ENCODE measurements at places on chromosomes 7 and 10.

DNA sequence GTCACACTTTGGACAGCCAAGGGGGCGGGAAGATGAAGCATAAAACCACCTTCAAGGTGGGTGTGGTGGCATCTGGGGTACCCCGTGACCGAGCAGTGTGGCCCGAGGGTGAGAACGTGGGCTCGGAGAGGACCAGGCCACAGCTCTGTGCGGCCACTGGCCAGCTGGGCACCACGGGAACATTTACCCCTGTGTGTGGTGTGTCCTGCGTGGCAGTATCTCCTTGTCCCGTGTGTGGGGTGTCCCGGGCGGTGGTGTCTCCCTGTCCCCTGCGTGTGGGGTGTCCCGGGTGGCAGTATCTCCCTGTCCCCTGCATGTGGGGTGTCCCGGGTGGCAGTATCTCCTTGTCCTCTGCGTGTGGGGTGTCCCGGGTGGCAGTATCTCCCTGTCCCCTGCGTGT is 570.3 kb downstream of the DNAJB6 start:
- peaks cover 25% of the 10 kb centered on the region for H3K36me3 ChIP-seq
- H3K4me1 ChIP-seq = no peaks in the 10 kb centered on the region
- H3K27me3 ChIP-seq = peaks cover 10% of the 10 kb centered on the region
- H3K27ac ChIP-seq = no peak overlapping the region

DNA sequence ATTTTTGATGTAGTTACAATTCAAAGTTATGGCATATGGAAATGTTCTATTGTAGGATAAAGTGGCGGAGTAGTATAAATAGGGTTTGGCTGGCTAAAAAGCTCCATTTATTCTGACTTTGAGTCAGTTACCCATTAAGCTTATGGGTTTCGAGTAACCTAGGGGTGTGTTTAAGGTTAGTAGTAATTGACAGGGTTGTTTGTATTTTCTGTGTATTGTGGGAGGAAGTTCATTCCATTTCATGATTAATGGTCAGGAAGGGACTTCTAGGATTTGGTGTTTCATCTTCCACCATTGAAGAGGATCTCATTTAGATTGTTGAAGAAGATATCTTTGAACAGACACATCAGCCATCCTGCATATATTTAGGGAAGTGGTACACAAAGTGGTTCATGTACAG is 75.0 kb downstream of the BICC1 start:
- no peaks in the 10 kb centered on the region for H3K4me1 ChIP-seq
- no peak overlapping the region for H3K27ac ChIP-seq
- no peaks in the 10 kb centered on the region for H3K27me3 ChIP-seq
- no peaks in the 10 kb centered on the region for H3K36me3 ChIP-seq

DNA sequence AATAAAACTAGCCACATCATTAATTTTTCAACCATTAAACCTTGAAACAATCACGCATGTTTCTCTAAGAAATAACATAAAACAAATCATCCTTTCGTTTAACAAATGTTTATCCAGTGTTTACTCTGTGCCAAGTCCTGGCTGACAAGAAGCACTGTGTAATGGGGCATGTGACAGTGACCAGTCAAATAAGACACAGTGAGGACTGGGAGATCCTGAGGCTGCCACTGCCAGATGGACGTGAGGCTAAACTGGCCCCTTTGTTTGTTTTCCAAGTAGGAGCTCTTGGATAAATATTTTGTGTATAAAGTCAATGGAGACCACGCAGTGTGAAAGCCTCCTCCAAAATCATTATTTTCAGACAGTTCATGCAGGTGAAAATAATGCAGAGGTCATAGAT is 626.2 kb downstream of the SUGCT start:
- H3K4me3 ChIP-seq = no peak overlapping the region
- DNase-seq = no peak
- H3K27ac ChIP-seq = no peak overlapping the region
- H3K36me3 ChIP-seq = no peaks in the 10 kb centered on the region
- no peaks in the 10 kb centered on the region for H3K4me1 ChIP-seq

DNA sequence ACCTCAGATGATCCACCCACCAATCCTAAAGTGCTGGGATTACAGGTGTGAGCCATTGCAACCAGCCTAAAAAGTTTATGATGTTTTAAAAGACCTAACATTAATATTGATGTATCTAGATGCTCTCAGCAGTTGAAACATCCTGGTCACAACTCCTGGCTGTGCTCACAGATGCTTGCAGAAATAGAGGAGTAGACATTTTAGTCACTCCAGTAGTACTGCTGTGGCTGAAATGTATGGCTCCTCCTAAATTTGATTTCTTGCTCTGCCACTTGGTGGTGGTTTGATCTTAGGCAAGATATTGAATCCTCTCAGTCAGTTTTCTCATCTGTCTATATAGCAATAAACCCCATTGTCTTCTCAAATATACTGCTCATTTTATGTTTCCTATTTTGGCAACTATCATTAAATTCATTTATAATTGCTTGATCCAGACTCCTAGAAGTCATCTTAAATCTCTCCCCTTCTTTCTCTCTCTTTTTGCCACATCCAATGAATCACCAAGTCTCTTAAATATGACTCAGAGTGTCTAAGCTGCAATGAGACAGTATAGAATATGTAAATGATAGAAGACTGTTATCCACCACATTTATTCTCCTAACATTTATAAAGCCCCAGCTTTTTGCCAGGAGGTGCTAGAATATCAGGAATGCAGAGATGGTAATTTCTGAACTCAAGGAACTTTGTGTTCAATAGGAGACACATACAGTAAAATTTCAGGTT is 78.1 kb upstream of the NRBF2 start:
- peaks cover 3% of the 10 kb centered on the region for H3K4me1 ChIP-seq
- H3K4me3 ChIP-seq = no peak overlapping the region
- no peaks in the 10 kb centered on the region for H3K27me3 ChIP-seq
- no peak for DNase-seq

GRCh38 chr7:29839302-29839701 is 33.0 kb downstream of the WIPF3 start:
- no peaks in the 10 kb centered on the region for H3K36me3 ChIP-seq
- no peak overlapping the region for H3K4me3 ChIP-seq
- H3K27me3 ChIP-seq = peaks cover 1% of the 10 kb centered on the region
- no peak for DNase-seq
- H3K27ac ChIP-seq = no peak overlapping the region

- H3K36me3 ChIP-seq = no peaks in the 10 kb centered on the region
- no peak overlapping the region for H3K27ac ChIP-seq
- no peaks in the 10 kb centered on the region for H3K27me3 ChIP-seq
- H3K4me1 ChIP-seq = no peaks in the 10 kb centered on the region
These were observed 1038.9 kb downstream of the GRM8 start for GRCh38 chr7:126213876-126214275.

DNA sequence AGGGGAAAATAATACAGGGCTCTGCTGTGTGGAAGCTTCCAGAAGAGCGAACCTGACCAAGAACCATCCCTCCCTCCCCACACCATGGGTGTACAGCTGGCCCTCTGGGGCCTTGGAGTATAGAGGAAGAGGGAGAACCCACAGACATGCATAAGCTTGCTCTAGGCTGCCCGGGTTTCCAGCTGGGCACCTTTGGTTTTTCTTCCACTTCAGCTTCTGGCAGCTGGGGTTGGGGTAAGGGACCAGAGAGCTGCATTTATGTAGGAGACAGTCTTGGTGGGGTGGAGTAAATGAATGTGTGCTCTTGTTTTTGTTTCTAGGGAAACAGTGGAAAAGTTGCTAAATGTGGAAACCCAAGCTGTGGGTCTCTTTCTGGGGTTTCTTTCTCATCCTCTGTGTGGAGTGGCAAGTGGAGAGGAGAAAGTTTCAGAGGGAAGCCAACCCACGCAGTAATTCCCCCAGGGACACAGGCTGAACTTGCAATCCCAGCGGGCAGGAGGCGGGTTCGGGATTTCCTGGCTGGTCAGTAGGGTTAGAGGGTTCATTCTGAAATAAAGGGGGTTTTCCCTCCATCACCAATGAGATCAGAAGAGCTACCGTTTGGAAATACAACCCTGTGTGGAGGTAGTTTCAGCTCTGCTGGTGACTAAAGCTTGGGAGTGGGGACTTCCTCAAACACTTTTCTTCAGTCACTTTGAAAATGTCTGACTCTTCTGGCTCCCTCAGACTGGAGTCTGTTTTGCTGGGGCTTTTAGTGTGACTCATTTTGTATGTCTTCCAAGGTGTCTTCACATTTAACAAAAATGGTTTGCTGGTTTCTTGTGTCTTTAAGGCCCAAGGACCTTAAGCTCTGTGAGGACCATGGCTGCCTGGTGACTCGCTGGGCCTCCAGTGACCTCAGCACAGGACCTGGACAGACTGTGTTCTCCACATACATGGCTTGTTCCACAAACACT is 22.2 kb upstream of the SRGN start:
- no peaks in the 10 kb centered on the region for H3K36me3 ChIP-seq
- H3K4me3 ChIP-seq = no peak overlapping the region
- H3K27ac ChIP-seq = peak overlapping the region; percentile 6
- no peak for DNase-seq
- H3K27me3 ChIP-seq = no peaks in the 10 kb centered on the region

- H3K4me3 ChIP-seq = no peak overlapping the region
- no peaks in the 10 kb centered on the region for H3K4me1 ChIP-seq
- H3K27me3 ChIP-seq = peaks cover 12% of the 10 kb centered on the region
- H3K27ac ChIP-seq = no peak overlapping the region
These were observed 9.6 kb downstream of the GNB2 start for GRCh38 chr7:100682991-100683658.

DNA sequence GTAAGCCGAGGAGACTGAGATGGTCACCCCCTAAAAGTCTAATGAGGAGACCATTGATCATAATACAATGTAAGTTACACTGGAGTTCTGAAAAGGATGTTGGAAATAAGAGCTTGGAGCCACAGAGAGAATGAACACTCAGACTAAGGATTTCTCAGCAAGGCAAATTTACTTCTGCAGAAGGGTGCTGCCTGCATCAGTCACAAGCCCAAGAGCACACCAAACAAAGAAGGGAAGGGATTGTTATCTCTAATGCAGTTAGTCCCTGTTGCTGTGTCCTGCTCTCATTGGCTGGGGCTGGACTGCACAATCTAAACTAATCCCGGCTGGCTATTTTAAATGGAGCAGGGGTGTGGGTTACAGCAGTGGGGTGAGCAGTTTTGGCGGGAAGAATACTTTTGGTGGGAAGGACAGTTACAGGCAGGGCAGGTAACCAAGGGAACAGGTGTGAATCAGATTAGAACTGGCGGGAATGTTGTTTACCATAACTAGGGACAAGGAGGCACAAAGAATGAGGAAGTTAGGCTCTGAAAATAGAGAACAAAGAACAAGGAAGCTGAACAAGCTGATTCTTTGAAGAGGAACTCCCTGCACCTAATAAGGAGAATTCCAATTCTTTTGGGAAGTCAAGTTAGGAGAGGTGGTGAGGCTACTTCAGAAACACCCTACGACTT is 30.3 kb upstream of the TRIM24 start:
- peaks cover 10% of the 10 kb centered on the region for H3K27me3 ChIP-seq
- H3K36me3 ChIP-seq = peaks cover 28% of the 10 kb centered on the region
- no peak for DNase-seq
- H3K4me1 ChIP-seq = no peaks in the 10 kb centered on the region
- H3K27ac ChIP-seq = no peak overlapping the region
- H3K4me3 ChIP-seq = peak overlapping the region; percentile 65

GRCh38 chr10:110392868-110393740 is 88.4 kb upstream of the SMNDC1 start:
- H3K4me1 ChIP-seq = peaks cover 53% of the 10 kb centered on the region
- H3K36me3 ChIP-seq = peaks cover 5% of the 10 kb centered on the region
- DNase-seq = no peak
- H3K27me3 ChIP-seq = peaks cover 14% of the 10 kb centered on the region
- H3K4me3 ChIP-seq = peak overlapping the region; percentile 61

GRCh38 chr7:44617225-44617890 is 10.9 kb downstream of the OGDH start:
- peaks cover 11% of the 10 kb centered on the region for H3K4me1 ChIP-seq
- H3K4me3 ChIP-seq = no peak overlapping the region
- H3K36me3 ChIP-seq = no peaks in the 10 kb centered on the region
- no peak overlapping the region for H3K27ac ChIP-seq
- DNase-seq = no peak
- H3K27me3 ChIP-seq = peaks cover 3% of the 10 kb centered on the region

- no peak overlapping the region for H3K27ac ChIP-seq
- H3K27me3 ChIP-seq = no peaks in the 10 kb centered on the region
- H3K36me3 ChIP-seq = no peaks in the 10 kb centered on the region
- H3K4me1 ChIP-seq = peaks cover 18% of the 10 kb centered on the region
- DNase-seq = no peak
These were observed 26.8 kb downstream of the COBL start for GRCh38 chr7:51289623-51290303.

DNA sequence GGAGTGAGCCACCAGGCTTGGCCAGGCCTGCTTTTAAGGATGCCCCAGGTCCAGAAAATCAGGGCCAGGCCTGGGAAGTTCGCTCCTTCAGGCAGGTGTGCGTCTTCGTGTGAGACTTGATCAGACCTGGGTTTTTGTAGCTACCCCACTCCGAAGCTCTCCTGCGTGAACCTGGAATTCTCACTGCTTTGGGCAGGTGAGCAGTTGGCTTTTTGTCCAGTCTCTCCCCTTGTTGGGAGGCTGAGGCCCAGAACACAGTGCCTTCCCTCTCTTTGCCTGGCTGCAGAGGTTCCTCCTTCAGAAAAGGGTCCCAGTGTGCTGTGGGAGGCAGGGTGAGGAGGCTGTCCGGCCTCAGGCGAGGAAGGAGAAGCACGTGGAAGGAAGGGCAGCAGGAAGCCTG is 27.3 kb downstream of the ZNF783 start:
- H3K4me1 ChIP-seq = peaks cover 9% of the 10 kb centered on the region
- H3K27ac ChIP-seq = no peak overlapping the region
- peaks cover 11% of the 10 kb centered on the region for H3K36me3 ChIP-seq
- no peak for DNase-seq
- H3K4me3 ChIP-seq = no peak overlapping the region

Measured in endothelial cell (in vitro differentiated cells).